ENCODE measurements at places on chromosomes 7 and 10. TPM values are rescaled to one million over a fixed set of nuclear protein-coding genes. Genes with fewer than 3 reads are reported as not detected.

DNA sequence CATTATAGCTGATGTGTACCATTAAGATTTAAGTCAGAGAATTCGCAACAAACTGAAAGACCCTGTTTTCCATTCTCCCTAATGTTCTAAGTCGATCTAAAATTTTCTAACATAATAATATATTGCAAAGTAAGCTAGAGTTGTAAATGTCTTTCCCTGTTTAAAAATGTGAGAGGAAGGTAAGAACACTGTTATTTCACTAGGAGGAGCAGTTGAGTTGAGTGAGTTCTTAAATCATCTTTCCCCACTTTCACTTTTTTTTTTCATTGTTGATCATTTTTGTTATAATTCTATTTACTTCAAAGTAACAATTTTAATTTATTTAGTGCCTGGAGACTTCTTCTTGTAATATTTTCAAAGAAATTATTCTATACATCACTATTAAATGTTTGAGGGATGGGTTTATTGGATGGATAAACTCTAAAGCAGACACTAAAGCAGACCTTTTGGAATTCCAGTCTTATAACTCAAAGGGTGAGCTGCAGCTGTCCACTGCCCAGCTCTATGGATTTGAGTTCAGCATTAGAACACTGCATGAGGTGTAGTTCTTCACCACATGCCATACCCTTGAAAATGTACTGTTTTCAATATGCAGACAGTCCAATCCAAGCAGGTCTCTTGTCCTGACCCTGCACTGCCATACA is 181.3 kb upstream of the FZD1 start:
- DNase-seq: no peak

DNA sequence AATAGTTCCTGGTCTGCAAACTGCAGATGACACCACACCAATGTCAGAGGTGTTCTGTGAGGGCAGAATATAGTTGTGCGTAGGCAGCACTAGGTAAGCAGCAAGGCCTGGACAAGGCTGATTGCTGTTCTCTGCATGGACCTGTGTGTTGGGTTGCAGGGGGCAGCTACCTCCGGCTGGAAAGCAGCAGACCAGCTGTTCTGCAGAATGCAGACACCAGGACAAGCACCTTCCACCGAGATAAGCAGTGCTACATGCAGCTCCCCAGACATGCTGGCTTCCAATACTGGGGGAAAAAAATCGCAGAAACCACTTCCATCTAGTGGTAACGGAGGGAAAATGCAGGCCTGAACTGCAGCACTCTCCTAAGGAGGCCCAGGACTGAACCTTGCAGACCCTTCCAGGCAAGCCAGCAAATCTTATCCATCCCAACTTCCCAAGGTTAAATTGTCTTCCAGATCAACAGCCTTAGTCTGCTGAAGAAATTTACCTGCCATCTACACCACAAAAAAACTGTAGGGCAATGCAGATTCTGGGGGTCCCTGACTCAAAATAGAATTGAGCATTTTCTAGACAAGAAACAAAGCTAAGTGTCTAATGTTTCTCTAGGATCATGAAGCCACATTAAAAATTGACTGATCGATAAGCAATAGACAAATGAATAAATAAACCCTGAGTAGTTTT is 50.5 kb upstream of the COBL start:
- DNase-seq: no peak

GRCh38 chr7:40780460-40780859 is 645.7 kb downstream of the SUGCT start:
- DNase-seq: no peak

GRCh38 chr10:23917251-23917840 is 291.6 kb upstream of the KIAA1217 start:
- no peak for DNase-seq

- no peak for DNase-seq
These were observed 14.6 kb downstream of the FGL2 start for GRCh38 chr7:77184990-77185389.

- peak; percentile 60 for DNase-seq
These were observed 9.9 kb downstream of the ZNF511 start for GRCh38 chr10:133318494-133319127.

CCDC172 gene
- not detected for total RNA-seq

DHTKD1 gene
- 19.9 TPM for total RNA-seq

Data from activated T-helper 1 cell treated with anti-CD3 and anti-CD28 coated beads, Interleukin-12 subunit alpha, Interleukin-12 subunit beta, Interleukin-2, Interleukin-4 antibody, amounts not matched to agents 30 ng/mL and 10 ng/mL and 1 ng/mL, durations not matched to agents 14 hours and 24 hours and 36 hours (primary cell).